ENCODE measurements at places on chromosomes 3 and 15.

DNA sequence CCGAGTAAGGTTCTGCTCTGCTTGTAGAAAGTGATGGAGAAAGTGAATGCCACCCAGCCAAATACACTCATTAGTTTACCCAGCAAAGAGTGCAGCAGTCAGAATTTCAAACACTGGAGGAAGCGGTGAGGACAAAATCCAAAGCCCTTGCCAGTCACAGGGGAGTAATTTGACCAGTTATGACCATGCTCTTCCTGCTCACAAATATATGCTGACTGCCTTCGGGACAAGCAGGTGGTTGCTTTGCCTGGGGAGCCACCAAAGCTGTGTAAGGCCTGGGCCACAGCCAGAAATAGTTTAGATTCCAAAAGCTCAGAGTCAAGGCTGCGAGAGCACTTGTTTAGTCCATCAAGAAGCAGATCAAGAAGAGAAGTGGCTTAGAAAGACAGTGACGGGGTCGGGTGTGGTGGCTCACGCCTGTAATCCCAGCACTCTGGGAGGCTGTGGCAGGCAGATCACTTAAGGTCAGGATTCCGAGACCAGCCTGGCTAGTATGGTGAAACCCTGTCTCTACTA lies 51.0 kb upstream of the ATP13A3 start:
- DNase-seq = no peak

GRCh38 chr3:119547227-119547626 lies 12.2 kb downstream of the CD80 start:
- DNase-seq = no peak

- DNase-seq = peak; percentile 26
Measured at GRCh38 chr15:84658788-84659411, 901 bp upstream of the NMB start.

DNA sequence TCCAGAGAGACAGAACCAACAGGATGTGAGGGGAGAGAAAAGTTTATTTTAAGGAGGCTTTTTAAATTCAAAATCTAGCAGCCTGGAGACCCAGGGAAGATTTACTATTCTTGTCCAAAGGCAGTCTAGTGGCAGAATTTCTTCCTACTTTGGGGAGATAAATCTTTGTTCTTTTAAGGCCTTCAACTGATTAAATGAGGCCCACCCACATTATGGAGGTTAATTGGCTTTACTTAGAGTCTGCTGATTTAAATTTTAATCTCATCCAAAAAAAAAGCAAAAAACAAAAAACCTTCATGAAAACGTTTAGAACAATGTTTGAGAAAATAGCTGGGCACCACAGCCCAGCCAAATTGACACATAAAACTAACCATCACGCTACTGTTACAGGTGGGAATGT lies 41.3 kb downstream of the TMOD3 start:
- DNase-seq = no peak

DNA sequence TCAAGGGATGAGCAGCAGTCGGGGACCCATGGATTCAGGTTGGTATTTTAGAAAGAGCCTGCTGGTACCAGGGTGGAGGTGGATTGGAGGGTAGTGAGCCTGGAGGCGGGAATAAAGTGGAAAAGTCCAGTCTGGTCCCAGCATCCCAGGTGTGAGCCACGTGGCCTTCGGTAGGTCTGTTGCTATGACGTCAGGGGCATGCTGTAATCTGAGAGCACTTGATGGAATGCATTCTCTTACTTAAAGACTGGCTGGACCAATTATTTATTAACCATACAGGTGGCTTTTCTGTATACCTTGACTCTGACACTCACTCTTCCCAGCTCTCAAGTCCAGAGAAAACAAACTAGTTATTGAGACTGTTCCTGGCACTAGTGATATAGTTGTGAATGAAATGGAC lies 389.9 kb upstream of the RGMA start:
- no peak for DNase-seq

- peak; percentile 84 for DNase-seq
Measured at GRCh38 chr15:63945007-63945788, 101.1 kb downstream of the DAPK2 start.

GRCh38 chr3:172875039-172875438 lies 124.5 kb downstream of the ECT2 start:
- DNase-seq = no peak

GRCh38 chr3:32880225-32880624 lies 62.4 kb downstream of the TRIM71 start:
- DNase-seq = no peak

- DNase-seq = no peak
Measured at GRCh38 chr3:103337179-103337845, 902.5 kb downstream of the ZPLD1 start.

GRCh38 chr3:139636511-139636910 lies 41.3 kb downstream of the NMNAT3 start:
- no peak for DNase-seq

DNA sequence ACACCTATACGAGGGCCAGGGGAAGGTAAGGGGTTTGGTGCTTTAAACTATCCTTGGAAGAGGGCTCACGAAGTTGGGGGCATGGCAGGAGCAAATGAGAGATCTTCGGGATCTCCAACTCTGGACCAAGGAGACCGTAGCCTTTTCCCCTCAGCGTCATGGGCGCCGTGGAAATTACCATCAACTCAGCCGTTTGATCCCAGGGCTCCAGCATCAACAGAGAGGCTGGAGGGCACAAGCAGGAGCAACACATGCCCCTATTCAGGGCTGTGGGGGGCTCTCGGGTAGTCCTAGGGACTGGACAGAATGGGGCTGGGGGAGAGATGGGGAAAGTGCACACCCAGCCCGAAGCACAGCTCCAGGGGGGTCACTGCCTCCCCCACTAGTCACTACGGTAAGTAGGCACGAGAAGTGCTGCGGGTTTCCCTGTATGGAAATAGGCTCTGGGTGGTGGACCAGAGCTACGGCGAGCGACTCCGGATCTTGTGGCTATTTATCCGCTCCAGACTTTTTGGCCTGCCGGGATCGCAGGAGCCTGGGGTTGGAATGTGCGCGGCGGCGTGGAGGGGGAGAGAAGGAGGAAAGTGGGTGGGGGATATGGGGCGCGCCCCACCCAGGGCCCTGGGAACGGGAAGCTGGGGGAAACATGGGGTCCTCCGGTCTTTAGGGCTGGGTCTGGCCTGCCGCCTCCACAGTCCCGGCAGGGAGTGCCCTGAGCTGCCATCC lies 539 bp upstream of the LAMB2 start:
- DNase-seq = peak; percentile 89

DNA sequence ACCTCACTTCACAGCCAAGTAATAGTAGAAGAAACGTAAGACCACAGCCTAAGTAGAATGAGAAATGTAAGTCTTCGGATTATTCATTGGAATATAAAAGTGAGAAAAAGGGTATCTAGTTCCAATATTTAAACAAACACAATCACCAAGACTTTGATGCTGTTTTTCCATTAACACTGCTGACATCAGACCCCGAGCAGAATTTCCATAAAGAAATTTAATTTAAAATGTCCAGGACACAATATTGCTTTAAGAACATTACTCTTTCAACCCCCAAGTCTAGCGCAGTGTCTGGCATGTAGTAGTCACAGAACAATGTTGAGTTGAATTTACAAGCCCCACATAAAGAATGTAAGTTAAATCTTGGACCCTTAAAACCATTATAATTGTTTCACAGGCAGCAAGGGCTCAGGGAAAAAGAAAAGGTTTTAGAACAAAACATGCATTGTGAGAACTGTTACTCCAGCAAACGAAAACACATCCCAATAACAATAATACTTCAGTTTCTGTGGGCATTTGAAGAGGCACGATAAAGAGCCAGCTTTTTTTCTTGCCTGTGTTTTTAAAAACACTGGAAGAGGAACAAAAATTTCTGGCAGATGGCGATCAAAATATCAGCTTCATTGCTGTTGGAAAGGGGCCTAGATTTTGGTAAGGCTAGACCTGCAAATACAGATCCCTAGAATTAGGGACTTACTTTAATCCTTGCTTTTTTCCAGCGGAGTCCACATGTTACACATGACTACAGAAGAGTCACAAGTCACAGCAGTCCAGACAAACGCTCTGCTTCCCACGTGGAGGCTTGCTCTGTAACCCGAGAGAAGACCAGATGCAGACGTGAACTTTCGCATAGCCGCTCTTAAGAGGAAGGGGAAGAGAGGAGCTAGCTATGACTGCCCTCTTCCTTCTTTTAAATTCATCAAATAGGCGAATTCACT lies 77.9 kb upstream of the IGSF10 start:
- DNase-seq = no peak

DNA sequence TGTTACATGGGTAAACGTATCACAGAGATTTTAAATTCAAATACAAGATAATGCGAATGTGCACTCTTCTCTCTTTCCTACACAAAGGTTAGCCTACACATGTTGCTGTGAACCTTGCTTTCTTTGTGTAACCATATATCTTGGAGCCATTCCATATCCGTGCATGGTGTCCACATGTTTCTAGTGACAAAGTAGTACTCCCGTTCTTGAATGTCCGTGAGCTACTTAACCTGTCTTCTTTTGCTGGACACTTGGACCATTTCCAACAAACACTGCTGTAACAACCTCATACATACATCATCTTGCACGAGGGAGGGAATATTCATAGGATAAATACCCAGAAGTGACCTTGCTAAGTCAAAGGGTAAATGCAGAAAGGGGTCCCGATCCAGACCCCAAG lies 75.0 kb downstream of the STRIT1 start:
- DNase-seq = no peak

- no peak for DNase-seq
Measured at GRCh38 chr3:53083949-53084309, 38.1 kb upstream of the SFMBT1 start.

DNA sequence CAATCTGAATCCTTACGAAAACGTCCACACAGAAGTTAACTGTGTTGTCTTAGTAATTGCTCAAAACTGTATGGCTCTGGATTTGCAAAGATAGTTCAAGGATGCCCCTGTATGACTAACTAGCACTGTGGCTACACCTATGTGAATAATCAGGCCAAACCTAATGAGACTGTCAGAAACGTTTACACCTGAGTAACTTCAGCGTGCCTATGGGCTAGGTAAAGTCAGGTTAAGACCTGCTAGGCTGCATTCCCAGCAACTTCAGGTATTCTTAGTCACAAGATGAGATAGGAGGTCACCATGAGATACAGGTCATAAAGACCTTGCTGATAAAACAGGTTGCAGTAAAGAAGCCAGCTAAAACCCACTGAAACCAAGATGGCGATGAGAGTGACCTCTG lies 87.8 kb upstream of the PLXND1 start:
- DNase-seq = no peak

GRCh38 chr15:51735228-51736010 lies 2.0 kb downstream of the LYSMD2 start:
- peak; percentile 33 for DNase-seq

DNA sequence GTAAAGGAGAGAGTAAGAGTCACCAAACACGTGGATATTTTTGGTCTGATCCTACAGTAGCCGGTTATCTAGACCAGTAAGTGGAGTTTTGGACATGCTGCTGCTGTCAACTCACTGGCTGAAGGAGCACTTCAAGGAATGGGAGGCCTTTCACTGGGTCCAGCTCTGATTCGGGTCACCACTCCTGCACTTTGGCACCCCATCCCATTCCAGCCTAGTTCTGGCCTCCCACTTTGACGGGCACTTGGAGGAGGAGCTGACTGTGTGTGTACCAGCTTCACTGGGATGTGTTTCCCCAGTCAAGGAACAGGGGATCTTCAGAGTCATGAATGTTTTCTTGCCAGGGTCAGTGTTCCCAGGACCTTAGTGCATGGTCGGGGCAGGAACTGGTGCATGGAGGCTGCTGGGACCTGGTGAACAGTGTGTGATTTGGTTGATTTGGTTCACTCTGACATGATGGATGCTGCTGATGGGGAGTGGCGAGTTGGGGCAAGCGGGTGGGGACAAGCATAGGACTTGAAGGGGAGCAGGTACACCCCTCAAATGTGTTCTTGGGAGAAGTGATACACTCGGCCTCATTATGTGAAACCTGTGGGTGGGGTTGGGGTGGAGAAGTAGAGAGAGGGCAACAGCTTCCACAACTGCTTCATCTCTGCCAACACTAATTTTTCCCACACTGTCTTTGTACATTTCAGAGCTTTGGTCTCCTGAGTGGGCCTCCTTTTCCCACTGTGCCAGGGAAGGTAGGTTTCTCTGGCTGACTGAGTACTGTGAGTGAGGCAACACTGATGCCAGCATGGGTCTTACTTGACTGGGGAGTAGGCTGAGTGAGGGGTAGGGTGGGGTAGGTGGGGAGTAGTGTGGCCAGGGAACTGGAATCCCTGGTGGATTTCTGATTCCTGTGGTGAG lies 64.0 kb downstream of the RGMA start:
- no peak for DNase-seq

- no peak for DNase-seq
Measured at GRCh38 chr3:134082582-134082981, 52.9 kb upstream of the SLCO2A1 start.

GRCh38 chr3:151169262-151169947 lies 33.6 kb downstream of the GPR171 start:
- no peak for DNase-seq

DNA sequence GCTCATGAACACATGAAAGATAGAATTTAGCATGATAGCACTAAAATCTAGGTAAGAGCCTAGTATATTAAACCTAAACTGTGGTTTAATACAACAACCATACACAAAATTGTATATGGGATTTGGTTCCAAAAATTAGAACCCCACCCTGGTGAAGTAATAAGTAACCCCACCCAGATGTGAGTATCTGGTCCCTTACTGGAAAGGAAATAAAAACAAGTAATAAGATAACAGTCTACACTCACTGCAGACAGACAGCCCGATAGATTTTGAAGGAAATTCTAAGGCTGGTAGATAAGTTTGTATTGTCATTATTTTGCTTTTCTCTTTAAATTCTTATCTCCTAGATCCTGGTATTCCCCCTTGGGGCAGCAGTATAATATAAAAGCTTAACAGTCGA lies 184.9 kb downstream of the ZBTB20 start:
- no peak for DNase-seq

- no peak for DNase-seq
Measured at GRCh38 chr3:59553076-59553475, 503.3 kb upstream of the CFAP20DC start.

DNA sequence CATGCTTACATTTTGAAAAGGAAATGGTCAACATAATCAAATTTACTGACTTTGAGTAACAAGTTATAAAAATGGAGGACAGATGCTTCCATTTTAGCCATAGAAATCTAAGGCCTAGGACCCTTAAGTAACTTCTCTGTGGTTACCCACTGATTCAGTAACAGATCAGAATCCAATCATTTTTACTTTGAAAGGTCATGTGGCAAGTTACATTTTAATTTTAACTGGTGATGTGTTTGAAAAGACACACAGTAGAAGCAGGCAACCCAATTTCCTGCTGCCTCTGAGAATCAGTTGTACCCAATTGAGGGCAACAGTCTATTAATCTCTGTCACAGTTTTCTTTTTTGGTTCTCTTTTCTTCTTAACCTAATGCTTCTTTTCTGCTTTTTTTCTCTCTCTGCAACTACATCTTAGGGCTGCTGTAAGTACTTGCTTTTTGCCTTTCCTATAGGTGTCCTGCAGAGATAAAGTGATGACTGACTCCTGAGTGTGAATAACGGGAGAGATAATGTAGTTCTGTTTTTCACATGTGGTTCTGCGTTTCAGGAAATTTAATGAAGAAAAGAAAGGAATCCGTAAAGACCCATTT lies 3.3 kb downstream of the ZWILCH start:
- DNase-seq = no peak

- DNase-seq = no peak
Measured at GRCh38 chr3:158802409-158803268, 785 bp downstream of the MFSD1 start.
